GM18507 (cell line): ENCODE measurements at places on chromosomes 4 and X.

DNA sequence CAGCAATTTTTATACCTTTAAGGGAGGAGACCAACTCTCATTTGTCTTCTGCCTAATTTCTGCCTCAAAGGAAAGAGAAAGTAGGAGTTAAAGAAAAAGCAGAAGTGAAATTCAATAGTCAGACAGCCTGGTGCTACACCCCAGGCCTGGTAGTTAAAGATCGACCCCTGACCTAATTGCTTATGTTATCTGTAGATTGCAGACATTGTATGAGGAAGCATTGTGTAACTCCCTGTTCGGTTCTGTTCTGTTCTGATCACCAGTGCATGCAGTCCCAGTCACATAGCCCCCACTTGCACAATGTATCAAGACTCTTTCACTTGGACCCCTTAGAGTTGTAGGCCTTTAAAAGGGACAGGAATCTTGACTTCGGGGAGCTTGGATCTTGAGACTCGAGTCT is 335.9 kb upstream of the AR start:
- DNase-seq, result no peak

DNA sequence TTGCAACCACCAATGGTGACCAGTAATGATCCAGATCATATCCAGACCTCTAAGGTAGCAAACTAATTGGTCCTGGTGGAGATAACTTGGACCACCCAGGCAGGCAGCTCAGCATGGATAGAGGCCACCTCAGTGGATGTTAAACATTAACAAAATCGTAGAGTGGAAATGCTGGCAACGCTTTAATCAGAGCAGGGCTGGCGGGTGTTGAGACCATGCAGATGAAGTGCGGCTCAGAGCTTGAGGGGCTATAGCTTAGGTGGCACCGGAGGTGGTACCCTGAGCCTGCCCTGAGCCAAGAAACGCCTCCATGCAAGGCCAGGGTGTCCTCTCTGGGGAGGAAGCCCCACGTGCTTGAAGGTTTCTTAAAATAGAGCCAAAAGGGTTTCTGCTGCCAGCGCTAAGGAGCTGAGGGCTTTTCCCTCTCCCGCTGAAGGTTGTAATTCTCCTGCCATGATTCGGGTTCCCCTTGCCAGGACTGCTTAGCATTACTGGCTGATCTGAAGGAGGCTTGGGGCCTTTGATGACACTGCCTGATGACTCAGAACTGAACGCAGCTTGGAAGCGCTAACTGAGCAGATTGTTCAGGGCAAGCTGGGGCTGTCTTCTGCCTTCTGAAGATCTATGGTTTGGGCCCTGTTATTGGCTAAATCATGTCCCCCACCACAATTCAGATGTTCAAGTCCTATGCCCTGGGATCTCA is 177.8 kb upstream of the ATP6AP2 start:
- DNase-seq, result no peak

DNA sequence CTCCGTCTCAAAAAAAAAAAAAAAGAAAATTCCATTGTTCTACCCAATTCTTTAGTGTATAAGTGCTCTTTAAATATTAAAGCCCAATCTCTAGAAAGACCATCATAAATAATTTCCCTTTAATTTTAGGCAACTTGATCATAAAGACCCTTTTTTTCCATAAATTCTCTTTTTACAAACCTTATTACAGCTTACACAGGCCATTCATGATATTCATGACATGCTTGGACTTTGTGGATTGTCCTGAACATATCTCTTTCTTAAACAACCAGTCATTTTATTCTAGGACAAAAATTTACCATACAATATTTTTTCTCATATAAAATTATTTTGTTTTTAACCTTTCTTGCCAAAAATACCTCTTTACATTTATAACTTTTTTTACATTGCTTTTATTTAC is 30.5 kb downstream of the TLR8 start:
- DNase-seq, result no peak

- DNase-seq, result no peak
Measured at GRCh38 chr4:176949029-176949428, 156.3 kb upstream of the VEGFC start.

DNA sequence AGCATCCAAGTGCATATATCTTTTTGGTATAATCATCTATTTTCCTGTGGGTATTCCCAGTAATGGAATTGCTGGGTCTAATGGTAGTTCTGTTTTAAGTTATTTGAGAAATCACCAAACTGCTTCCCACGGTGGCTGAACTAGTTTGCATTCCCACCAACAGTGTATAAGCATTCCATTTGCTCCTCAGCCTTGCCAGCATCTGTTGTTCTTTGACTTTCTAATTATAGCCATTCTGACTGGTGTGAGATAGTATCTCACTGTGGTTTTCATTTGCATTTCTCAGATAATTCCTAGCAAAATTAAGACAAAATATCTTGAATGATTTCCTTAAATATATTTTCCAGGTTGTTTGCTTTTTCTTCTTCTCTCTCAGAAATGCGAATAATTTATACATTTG is 341.1 kb downstream of the GBA3 start:
- no peak for DNase-seq

DNA sequence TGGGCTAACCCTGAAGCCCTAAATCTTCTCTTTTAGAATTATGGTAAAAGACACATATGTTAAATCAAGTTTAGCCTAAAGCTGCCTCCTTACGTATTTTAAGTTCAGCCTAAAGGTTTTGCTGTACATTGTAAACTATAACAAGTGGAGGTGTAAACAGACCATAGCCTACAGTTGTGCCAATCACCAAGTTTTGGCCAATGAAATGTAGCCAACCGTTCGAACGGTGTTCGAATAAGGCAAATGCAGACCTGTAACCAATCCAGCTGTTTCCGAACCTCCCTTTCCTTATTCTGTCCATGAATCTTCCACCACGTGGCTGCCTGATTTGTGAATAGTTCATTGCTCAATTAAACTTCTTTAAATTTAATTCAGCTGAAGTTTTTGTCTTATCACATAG is 52.1 kb upstream of the TBC1D9 start:
- DNase-seq, result no peak

DNA sequence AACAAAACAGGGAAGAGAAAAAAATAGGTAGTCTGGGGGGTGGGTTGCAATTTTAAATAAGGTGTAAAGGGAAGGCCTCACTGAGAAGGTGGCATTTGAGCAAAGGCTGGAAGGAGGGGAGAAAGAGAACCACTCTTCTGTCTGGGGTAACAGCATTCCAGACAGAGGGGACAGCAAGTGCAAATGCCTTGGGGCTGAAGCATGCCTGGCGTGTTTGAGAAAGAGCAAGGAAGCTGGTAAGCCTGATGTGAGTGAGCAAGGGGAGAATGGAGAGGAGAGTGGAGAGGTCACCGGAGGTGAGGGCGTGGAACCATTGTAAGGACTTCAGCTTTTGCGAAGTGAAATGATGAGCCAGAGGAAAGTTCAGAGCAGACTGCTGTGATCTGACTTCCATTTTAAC is 19.7 kb upstream of the DOCK11 start:
- DNase-seq, result no peak

GRCh38 chrX:120727911-120728310 is 98.1 kb upstream of the C1GALT1C1 start:
- DNase-seq, result no peak

DNA sequence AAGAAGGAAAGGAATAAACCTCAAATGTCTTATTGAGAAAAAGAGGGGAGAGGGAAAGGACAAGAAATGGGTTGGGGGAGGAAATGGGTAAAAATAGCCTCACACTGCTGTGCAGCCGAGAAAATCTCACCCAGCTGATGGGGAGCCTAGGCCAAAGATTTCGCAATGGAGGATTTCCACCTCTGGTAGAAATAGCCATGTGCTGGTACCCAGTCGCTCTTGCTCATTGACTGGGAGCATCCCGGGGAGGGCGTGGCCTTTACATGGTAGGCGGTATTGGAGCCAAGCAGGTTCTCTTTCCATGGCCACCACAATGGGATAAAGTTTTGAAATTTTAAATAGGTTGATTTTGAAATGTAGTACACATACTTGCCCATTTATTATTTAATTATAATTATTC is 255.1 kb upstream of the LDB2 start:
- no peak for DNase-seq

GRCh38 chr4:184262901-184263300 is 45.2 kb upstream of the ENPP6 start:
- no peak for DNase-seq

GRCh38 chrX:4831574-4831973 is 1118.1 kb upstream of the PRKX start:
- no peak for DNase-seq

- no peak for DNase-seq
Measured at GRCh38 chr4:183816077-183816476, 89.0 kb upstream of the STOX2 start.

- no peak for DNase-seq
Measured at GRCh38 chr4:74408639-74409038, 36.3 kb upstream of the AREG start.

- no peak for DNase-seq
Measured at GRCh38 chrX:140602140-140602539, 97.3 kb upstream of the SOX3 start.

- no peak for DNase-seq
Measured at GRCh38 chr4:14165222-14165920, 537.8 kb upstream of the BOD1L1 start.

DNA sequence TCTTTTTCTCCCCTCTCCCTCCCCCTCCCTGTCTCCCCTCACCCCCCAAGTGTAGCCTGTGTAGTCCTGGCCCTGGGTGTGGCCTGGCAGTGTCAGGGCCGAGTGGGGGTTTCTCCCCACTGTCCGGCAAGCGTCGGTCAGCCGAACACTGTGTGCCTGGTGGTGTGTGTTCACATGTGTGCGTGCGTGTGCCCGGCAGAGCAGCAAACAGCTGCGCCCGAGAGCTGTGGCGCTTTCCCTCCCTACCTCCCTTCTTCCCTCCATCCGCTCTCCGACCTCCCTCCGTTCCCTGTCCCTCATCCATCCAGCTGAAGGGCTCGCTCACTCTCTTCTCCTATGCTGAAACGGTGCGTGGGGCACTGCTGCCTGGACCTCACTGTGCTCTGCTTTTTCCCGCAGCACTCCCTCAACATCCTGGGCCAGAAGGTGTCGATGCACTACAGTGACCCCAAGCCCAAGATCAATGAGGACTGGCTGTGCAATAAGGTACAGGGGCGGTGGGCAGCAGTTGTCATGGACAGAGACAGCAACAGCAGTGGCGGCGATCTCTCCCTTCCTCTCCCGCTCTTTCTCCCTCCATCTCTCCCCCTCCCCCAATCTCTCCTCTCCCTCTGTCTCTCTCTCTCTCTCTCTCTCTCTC is 17.4 kb upstream of the UBA1 start:
- no peak for DNase-seq

DNA sequence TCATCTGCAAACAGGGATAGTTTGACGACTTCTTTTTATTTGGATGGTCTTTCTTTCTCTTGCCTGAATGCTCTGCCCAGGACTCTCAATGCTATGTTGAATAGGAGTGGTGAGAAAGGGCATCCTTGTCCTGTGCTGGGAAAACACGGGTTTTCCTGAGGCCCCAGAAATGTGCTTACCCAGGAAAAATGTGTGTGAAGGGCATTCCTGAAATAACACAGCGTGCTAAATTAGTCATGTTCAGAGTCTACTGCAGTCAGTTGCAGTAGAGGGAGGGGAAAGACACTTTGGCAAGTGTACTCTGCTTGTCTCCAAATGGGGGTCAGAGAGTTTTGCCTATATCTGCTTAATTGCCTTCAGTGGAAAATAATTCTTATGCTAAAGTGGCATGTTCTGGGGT is 153.9 kb downstream of the CCNG2 start:
- no peak for DNase-seq

GRCh38 chrX:35711281-35711680 is 86.9 kb upstream of the MAGEB16 start:
- DNase-seq, result no peak

DNA sequence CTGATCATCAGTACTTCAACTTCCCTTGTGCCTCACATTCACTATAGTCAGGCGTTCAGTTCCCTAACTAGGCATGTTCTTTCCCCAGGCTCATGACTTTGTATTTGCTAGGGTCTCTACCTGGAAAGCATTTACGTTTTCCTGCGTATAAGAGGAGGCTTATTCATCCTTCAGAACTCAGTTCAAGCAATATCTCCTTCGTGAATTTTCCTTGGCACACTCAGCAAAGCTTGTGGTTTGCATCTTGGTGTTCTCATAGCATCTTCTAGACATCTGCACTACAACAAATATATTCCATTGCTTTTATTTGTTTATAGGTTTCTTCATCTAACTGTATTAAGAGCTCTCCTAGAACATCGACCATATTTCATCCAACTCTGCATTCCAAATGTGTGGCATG is 2.6 kb downstream of the CXCL6 start:
- DNase-seq, result no peak

DNA sequence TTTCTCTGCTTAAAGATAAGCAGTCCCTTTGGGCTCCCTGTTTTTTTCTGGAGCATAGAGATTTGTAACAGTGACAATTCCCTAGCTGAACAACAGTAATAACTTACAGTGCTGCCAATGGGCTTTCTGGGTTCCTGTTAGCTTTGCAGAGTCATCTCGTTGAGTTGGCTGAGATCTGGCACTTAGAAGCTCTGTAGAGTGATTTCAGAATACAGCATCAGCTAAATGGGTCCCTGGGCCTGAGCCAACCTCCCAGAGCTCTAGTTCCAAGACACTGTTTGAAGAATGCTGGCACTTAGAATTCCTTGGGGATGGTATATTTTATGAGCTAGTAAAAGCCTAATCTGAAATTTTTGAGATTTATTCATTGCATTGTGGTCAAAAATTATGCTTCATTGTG is 43.5 kb upstream of the SERTM2 start:
- DNase-seq, result no peak

DNA sequence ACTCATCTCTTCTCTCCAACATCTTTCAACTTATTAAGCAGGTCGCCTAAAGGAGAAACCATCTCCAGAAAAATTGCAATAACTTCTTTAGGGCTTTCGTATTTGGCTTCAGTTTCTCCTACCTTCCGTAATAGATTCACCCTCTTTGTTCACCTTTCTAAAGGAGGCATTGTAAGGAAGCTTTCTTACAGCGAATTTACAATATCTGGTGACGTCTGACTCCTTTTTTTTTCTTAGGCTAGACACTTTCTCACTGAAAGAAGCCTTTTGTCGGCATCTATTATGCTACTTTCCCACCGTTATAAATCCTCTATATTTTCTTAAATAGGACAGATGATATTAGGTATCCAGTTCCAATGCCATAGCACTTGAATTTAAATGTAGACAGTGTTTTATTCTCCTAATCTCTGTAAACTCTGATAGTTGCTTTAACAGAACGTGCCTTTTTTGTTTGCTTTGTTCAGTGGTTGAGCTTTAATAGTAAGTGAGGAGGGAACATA is 302.4 kb downstream of the IL1RAPL1 start:
- no peak for DNase-seq

DNA sequence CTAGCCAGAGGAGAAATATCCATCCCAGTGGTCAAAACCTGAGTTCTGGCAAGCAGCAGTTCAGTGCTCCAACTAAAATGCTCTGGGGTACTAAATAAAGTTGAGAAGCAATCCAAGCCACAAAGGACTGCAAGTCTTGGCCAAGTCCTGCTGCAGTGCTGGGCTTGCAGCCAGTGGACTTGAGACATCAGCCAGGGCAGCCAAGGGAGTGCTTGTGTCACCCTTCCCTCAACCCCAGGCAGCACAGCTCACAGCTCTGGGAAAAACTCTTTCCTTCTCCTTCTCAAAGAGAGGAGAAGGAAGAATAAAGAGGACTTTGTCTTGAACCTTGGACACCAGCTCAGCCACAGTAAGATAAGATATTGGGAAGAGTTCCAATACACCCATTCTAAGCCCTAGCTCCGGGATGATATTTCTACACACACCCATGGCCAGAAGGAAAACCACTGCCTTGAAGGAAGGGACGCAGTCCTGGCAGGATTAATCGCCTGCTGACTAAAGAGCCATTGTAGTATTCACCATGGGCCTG is 99.8 kb downstream of the PTCHD1 start:
- no peak for DNase-seq

- DNase-seq, result no peak
Measured at GRCh38 chr4:53595834-53596233, 4.5 kb upstream of the LNX1 start.
